Effector CD8-positive, alpha-beta T cell (primary cell): ENCODE measurements at places on chromosomes 16 and 17.

DNA sequence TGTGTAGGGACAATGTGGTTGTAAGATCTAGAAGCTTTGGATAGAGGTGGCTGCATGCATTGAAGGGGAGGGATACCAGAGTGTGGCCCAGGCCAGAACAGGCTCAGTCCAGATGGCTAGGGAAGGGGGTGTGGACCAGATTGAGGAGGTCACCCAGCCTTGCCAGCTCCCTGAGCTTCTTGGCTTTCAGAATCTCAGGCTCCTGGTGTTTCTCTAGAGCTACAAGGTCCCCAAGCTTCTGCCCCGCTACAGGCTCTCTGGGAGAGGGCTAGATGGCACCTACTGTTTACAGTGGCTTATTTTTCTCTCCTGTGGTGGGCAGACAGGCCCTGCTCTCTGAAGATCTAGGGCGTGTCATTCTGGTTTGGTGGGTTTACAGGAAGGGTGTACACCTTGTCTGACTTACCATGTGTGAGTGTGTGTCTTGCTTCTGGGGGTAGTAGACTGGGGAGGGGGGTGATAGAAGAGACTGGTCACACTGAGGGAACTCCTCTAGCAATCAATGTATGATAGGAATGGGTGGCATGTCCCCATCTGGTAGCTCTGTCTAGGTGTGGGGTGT, 1.1 kb downstream of the RARA start:
- no peak for DNase-seq

GRCh38 chr17:32275060-32276042, 9.7 kb downstream of the RHBDL3 start:
- no peak for DNase-seq

DNA sequence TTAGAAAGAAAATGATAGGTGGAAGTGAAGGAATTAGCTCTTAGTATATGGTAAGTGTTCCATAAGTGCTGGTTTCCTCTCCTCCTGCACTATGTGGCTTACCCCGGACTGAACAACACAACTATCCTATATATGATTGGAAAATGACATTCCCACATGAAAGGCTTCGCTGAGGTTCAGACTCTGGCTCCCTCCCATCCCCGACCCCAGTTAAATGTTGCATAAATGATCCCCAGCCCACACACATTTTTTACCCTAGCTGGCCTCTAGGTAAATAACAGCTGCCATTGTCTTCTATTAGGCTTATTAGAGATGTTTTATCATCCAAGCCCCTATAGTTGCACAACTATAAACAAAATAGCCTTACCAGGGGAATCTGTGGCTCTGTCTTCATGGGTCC, 495.6 kb upstream of the CDH11 start:
- DNase-seq, result no peak

DNA sequence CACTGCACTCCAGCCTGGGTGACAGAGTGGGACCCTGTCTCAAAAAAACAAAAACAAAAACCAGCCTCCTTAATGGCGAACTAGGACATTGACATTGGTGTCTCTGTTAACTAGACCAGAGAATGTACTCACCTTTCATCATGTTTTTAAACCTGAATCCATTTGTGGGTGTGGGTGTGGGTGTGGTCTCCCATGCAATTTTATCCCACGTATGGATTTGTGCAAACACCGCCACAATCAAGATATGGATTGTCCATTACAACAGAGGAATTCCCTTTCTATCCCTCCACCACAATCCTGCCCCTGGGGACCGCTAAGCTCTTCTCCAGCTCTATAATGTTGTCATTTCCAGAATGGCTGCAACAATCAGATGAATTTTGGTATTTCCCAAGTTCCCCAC, 49.9 kb downstream of the DNAH17 start:
- DNase-seq, result no peak

DNA sequence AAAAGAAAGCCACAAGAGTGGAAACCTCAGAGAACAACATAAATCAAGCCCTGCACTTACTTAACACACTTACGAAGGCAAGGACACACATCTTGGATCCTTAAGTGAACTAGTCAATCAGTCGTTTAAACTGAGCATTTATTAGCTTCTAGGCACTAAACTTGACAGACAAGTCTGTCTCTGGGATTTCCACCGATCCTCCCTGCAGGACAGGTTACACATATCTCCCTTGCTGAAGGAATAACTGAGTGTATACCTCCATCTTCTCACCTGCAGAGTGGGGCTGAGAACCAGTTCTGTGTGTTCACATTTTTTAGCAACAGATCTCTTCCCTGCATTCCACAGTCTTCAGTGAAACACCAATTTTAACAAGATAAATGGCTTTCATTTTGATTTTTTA, 8.9 kb downstream of the GP2 start:
- no peak for DNase-seq

DNA sequence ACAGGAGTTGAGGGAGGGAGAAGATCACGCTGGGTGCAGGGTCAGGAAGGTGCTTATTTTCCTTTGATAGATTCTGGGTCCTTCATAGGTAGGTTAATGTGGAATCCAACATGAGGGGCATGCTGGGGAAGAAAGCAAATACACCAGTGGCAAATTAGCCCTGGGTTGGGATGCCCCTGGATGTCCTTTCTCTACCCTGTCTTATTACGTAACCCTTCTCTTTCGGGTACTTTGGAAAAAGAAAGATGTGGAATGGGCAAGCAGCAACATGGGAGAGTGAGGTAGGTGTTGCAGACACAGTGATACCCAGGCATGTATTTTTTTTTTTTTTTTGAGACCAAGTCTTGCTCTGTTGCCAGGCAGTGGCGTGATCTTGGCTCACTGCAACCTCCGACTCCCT, 9.1 kb downstream of the SLC7A6 start:
- no peak for DNase-seq
